ENCODE measurements at places on chromosomes 13 and 19.

- DNase-seq = no peak
Measured at GRCh38 chr19:1222394-1222793, 15.4 kb downstream of the CBARP start.

- DNase-seq = no peak
Measured at GRCh38 chr13:50290186-50290585, 274.9 kb downstream of the KCNRG start.

DNA sequence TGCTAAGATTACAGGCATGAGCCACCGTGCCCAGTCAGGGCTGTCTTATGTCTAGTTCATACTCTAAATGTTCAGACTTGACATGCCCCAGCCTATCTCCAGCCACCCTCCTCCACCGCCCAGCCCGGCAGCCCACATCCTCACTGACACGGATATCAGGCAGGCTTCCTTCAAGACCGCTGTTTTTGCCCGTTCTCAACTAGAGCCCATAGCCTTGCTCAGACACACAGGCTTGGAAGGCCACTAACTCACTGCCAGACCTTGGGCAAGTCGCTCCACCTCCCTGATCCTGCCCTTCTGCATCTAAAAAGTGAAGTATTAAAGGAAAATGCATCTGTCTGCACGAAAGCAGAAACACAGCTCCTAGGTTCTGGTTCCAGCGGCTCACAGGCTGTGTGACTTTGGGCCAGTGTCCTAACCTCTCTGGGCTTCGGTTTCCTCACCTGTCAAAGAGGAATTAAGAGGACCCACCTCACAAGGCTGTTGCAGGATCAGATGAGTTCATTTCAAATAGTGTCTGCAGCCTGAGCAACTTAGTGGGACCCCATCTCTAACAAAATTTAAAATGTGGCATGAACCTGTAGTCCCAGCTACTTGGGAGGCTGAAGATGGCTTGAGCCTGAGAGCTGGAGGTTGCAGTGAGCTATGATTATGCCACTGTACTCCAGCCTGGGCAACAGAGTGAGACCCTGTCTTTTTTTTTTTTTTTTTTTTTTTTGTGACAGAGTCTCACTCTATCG, 14.5 kb upstream of the CERS4 start:
- no peak for DNase-seq

DNA sequence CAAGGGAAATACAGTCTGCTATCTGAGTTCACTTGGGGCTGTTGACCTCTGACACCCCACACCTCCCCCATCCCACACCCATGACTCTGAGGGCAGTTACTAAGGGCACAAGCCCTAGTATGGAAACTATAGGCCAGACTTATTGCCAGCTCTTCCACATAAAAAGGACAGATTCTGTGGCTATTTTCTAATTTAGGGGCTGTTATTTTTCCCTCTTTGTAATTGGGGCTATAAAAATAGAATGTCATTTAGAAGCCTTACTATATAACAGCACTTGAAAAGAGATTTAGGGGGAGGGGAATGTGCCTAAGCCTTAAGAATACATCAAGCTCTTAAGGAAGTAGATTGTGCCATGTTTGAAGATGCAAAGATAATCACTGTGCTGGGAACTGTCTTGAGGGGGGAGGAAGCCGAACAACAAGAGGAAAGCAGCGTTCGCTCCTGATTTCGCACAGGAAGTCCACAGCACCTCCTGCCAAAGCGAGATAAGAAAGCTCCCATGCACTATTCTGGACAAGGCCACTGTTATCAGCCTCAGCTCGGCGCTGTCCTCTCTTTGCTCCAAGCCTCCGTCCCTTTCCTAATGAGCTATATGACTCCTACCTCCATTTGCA, 86.6 kb downstream of the FLT1 start:
- no peak for DNase-seq

DNA sequence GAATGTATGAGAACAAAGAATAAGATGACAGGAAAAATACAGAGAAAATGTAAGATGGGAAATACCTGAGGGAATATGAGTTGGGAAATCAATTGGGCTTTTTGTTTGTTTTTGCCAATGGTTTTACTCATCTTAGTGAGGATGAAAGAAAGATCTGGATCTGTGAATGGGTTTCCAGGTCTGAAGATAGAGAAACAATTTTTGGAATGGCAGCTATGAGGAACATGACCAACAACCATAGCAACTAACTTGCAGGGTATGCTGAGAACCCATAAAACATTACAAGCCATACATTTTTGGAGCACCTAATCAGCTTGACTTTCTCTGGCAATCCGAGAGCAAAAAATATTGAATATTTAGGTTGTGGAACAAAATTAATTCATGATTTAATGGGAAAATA, 290.0 kb downstream of the KCTD12 start:
- DNase-seq = no peak

DNA sequence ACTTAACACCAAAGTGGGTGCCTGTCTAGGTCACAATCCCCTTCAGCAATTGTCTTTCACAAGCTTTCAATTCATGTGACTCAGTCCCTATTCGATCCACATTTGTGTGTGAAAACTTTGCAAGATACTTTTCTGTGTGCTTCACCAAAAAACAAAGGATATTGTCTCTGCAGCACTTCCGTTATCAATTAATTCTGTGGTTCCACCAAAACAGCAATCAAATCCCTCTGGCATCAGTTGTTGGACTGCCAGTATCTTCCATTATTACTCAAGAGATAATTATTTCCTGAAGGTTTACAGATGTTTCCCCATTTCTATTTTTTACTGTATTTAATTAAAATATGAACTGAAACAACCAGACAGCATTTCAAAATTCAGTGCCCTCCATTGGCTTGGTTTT, 481.4 kb downstream of the SUCLA2 start:
- no peak for DNase-seq

- DNase-seq = no peak
Measured at GRCh38 chr19:51375504-51376221, 3.2 kb upstream of the NKG7 start.

- DNase-seq = no peak
Measured at GRCh38 chr13:44685641-44686040, 109.5 kb upstream of the TSC22D1 start.

DNA sequence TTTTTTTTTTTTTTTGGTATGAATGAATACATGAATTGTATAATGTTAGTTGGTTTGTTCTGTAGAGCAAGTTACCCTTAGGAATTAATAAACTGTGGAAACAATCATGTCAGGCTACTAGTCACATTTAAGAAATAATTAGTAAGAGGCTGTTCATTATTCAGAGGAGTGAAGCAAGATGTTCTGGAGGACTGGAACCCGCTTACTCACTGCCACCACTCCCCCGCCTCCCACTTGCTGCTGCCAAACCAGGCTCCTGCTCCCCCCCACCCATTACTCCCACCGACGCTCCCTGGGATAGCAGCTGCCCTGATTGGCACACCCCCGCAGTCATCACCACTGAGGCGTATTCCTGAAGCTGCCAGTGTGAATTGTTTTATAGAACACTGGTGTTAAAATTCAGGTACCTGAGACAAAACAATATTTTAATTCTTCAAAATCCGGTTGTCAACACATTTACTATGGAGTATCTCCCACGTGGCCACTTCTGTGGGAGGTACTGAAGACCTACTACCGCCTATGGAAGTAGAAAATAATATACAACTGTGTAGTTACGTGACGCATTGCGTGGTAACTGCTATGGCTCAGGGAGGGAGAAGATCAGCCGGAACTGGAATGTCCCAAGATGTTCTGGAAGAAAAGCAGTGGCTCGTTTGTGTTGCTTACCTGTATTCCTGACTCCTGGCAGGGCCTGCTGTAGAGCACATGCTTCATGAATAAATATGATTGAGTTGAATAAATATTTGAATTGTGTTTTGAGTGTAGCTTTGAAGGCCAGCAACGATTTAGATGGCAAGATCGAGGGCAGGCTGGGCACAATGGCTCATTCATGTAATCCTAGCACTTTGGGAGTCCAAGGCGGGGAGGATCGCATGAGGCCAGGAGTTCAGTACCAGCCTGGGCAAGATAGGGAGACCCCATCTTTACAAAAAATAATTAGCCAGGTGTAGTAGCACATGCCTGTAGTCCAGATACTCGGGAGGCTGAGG, 1.7 kb downstream of the DPY19L3 start:
- DNase-seq = no peak

GRCh38 chr13:20997301-20998161, 63.9 kb downstream of the LATS2 start:
- no peak for DNase-seq

DNA sequence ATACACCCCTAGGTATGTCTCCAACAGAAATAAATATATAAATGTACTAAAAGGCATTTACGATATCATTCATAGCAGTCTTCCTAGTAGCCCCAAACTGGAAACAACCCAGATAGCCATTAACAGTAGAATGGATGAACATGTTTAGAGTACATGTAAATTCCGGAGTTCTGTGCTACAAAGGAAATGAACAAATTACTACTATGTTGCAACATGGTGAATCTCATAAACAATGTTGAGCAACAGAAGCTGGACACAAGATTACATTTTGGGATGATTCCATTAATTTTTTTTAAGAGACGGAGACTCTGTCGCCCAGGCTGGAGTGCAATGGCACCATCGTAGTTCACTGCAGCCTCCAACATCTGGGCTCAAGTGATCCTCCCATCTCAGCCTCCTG, 5.9 kb upstream of the SLC7A10 start:
- no peak for DNase-seq

DNA sequence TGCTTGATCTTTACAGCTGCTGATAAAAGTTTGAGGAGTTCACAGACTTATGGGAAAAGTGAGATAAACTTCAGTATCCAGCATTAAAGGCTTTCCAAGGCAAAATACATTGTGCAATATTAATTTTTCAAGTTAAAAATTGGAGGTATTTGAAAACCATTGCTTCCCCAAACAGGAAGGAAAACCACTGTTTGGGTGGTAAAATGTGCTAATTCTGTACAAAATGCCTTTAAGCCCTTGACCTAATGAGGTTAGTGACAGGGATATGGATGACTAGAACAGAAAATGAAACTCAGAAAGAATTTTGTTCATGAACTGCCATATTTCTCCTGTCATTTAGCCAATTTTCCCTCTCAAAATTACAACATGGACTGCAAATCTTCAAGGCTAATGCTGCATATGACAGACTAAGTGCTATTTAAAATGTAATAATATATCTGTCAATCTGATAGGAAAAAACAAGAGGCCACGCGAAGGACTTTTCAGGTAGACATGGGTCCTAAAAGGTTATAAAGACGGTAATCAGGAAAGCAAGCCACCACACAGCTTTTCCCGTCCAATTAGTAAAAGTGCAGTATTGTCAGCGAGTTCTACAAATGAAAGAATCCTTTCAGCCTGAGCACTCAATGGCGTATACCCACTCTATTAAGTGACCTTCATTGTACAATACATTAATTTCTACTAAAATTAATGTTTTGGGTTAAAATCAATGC, 212.8 kb downstream of the ENOX1 start:
- no peak for DNase-seq

DNA sequence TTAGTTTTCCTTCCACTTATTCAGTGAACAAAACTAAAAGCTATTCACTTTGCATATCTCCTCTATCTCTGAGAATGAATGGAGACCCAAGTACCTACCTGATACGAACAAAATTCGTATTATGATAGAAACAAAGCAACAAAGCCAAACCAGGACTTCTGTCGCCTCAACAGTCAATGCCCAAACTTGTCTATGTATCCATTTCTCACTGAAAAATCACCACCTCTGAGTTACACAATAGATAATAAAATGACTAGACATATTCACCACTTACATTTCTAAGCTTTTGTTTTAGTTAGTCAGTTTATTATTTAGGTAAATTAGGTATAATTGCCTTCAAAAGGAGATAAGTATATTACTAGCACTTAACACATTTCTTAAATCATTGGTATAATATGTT, 67.7 kb downstream of the CAB39L start:
- DNase-seq = no peak

DNA sequence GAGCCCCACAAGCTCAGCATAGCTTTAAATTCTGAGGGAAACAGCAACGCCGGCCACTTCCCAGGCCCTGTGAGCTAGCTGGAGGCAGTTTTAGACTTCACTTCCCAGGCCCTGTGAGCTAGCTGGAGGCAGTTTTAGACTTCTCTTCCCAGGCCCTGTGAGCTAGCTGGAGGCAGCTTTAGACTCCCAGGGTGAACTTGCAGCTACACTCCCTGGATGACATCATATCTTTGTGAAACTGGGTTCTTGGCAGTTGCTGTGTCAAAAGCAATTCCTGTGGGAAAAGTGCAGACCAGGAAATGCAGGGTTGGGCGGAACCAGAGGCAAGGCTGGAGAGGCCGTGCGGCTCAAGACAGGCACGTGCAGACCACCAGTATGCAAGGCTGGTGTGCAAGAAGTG, 12.7 kb downstream of the SOX1 start:
- DNase-seq = no peak

DNA sequence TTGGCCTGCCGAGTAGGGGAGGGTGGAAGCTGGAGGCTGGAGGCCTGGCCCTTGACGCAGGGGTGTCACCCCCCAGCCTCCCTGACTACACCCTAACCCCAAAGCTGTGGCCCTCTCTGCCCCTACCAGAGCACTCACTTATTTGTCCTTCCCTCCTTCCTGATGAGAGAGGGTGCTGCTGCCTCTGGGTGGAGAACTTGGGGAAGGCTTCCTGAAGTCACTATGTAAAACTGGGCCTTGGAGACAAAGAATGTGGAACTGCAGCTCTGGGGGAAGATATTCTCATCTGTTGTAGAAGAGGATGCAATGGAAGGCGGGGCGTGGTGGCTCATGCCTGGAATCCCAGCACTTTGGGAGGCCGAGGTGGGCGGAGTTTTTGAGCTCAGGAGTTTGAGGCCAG, 485.2 kb downstream of the ZNF536 start:
- no peak for DNase-seq

GRCh38 chr13:61908906-61909615, 493.4 kb upstream of the PCDH20 start:
- DNase-seq = no peak

DNA sequence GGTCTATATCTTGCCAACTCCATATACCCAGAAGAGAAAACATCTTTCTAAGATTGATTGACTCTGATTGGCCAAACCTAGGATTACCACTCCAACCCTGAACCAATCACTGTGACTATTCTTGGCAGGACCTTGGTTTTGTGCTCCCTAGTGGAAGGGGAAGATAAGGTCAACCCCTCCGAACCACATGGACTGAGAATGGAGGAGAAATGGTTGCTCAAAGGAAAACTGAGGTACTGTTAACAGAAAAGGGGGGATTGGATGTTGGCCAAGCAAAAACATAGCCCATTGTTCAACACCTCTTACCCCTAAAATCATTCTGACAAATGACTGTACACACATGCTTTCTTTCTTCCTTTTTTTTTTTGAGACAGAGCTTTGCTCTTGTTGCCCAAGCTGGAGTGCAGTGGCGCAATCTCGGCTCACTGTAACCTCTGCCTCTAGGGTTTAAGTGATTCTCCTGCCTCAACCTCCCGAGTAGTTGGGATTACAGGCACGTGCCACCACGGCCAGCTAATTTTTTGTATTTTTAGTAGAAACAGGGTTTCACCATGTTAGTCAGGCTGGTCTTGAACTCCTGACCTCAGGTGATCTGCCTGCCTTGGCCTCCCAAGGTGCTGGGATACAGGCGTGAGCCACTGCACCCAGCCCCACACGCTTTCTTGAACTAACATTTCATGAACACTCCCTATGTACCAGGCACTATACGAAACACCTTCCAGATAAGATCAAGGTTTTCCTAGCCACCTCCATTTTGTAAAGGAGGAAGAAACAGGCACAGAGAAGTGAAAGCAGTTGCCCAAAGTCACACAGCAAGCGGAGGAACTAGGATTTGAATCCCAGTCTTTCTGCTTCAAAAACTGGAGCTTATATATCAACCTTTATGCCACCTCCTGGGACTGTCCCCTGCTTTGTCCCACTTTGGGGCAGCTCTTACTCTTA, 6.5 kb downstream of the MEIOSIN start:
- DNase-seq = no peak

- DNase-seq = no peak
Measured at GRCh38 chr19:39438270-39438934, 2.7 kb upstream of the RPS16 start.

- no peak for DNase-seq
Measured at GRCh38 chr13:51006067-51006845, 96.7 kb downstream of the RNASEH2B start.
